ENCODE measurements at places on chromosomes 2 and 18.

DNA sequence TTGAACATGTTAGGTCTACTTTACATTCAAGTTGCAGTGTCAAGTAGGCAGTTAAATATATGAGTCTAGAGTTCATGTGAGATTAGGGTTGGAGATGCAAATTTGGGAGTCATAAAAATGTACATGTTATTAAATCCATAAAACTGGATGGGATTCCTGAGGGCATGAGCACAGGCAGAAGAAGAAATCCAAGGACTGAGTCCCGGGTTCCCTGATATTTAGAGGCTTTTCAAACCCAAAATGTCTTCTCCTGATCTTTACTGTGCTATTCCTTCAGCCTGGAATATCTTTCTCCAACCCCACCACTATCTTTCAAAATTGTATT, 23.3 kb upstream of the EXOC6B start:
- DNase-seq = no peak

DNA sequence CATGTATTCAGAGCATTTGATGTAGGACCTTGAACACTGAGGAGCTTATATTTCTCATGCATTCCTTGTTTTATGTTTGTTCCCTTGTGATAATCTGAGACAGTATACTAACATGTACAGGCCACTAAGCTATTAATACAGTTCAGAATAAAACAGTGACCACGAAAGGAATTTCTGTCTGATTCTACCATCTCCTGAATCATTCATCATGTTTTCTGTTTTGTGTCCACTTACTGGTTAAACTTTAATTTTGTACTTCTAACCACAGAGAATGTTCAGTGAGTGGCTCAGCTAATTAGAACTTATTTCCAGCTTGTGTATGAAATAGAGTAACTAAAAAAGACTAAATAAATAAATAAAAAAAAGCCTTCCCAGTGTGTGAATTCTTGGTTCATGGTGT, 110.4 kb downstream of the LRP1B start:
- no peak for DNase-seq

GRCh38 chr18:55219059-55219458, 259.8 kb upstream of the CCDC68 start:
- no peak for DNase-seq

DNA sequence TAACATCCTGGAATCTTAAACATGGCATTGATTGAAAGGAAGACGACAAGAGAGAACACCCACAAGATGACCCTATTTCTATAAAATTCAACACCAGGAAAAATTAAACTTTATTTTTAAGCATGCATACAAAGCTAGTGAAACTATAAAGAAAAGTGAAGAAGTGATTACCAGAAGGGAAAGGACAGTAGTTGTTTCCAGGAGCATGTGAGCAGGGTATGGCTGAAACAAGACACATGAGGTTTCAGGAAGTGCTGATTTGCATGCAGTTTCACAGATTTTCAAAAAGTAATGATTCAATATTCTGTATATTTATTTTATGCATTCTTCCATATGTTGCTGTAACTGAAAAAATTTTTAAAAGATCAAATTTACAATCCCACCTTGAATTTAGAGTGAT, 24.6 kb upstream of the DAW1 start:
- DNase-seq = no peak

DNA sequence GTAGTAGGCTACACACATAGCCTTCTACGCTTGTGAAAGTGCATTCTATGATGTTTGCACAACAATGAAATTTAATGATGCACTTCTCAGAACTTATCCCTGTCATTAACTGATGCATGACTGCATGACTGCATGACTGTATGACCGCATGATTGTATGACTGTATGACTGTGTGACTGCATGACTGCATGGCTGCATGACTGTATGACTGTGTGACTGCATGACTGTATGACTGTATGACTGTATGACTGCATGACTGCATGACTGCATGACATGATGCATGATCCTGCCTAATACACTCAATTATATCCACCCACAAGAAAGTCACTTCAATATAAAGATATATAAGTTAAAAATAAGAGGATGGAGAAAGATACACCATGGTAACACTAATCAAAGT, 365.4 kb upstream of the FSIP2 start:
- no peak for DNase-seq

- DNase-seq = no peak
These were observed 282.3 kb downstream of the SOX11 start for GRCh38 chr2:5974477-5974876.

DNA sequence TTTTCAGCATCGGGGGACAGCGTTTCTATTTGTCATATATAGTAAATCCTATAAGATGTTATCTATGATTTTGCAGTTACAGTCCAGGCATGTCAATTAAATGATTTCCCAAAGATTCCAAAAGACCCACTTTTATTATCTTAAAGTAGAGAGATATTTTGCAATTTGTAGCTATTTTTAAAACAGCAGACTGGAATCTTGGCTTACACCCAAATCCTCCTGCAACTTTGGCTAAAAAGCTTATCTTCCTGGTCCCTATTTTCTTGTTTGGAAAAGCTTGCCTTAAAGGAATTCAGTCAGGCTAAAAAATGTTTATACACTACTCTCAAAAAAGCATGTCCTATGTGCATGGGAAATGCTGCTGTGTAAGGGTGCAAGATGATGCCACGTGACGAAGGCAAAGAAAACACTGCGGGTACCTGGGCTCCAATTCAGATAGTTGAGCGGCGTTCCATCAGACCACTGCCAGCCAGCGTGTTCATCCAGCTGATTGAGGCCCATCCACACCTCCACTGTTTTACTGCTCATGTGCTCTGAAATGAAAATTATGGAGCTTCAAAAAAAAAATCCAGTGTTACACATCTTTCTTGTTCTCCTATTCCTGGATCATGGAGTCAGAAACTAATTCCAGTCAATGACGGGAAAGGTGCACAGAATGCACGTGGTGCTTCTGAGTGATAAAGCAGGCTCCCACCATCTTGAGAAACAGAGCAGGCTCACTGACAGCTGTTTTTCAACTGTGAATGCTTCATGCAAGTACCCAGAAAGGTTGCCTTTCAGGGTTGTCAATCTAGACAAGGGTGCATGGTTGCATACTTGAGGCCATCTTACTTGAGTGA, 33.8 kb downstream of the PLA2R1 start:
- DNase-seq = no peak

DNA sequence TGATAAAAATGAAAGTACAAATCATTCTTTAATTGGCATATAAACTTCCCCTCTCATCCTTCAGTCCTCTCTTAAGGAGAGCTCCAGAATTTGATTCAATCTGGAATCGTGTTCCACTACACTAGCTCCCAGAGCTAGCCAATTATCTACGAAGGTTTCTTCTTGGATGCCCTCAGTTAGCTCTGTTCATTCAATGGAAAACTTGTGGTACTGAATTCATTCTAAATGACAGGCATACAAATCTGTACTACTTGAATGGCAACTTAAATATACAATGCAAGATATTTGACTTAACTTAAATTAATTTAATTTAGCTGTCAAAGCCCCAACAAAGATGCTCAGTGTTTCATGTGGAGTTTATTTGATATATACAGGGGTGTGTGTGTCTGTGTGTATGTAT, 1474.2 kb upstream of the CELF4 start:
- DNase-seq = no peak

GRCh38 chr2:78994789-78995188, 30.7 kb upstream of the REG3G start:
- DNase-seq = no peak

DNA sequence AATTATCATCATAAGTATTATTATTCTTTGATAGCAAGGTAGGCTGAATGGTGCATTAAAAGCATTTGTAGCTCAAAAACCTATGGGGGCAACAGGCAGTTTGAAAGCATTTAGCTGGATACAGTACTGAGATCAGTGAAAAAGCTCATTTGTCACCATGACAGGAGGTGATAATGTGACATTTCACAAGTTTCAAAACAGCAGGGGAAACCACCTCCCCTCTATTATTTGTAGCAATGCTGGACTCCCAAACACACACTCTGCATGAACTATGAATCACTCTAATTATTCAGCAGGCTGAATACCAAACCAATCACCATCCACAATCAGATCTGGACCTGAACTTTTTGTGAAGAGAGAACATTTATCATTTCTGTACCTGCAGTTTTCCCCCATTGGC, 63.4 kb downstream of the MYO5B start:
- DNase-seq = no peak

- peak; percentile 22 for DNase-seq
These were observed 298.8 kb downstream of the ZNF407 start for GRCh38 chr18:74896390-74896991.

- no peak for DNase-seq
These were observed 177.2 kb downstream of the TXNL1 start for GRCh38 chr18:56461151-56461550.

- no peak for DNase-seq
These were observed 23.9 kb downstream of the SP5 start for GRCh38 chr2:170739048-170739447.

DNA sequence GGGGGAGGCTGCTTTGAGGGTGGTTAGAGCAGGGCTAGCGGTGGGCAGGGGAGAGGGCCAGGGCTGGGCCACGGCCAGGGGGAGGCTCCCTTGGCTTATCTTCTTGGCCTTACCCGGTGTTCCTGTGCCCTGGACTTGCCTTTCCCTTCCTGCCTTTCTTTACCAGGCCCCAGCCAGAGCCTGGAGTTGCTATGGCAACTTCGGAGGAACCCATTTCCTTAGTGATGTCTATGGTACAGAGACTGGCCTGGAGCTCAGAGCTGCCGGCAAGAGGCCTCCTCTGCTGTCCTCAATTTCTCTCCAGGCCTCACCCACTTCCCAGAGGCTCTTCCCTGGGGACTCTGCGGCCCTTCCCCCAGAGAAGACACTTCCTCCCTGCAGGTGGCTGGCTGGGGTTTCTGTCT, 11.5 kb downstream of the SPEG start:
- DNase-seq = no peak

GRCh38 chr2:237883951-237884446, 24.6 kb downstream of the RAMP1 start:
- DNase-seq = no peak

GRCh38 chr2:231250146-231250545, 51.7 kb downstream of the ARMC9 start:
- DNase-seq = no peak

Measured in stimulated activated CD4-positive, alpha-beta T cell treated with anti-CD3 and anti-CD28 coated beads, Interleukin-2, amount 100 ng/mL, for 24 hours (primary cell).